Stimulated activated CD4-positive, alpha-beta T cell treated with anti-CD3 and anti-CD28 coated beads, Interleukin-1b, Interleukin-23, amount 100 ng/mL, for 1 hour (primary cell): ENCODE measurements at places on chromosomes 2 and 18.

GRCh38 chr2:183163821-183164649 lies 39.8 kb downstream of the NUP35 start:
- DNase-seq: no peak

GRCh38 chr2:144330951-144331673 lies 188.8 kb downstream of the ZEB2 start:
- DNase-seq: no peak

DNA sequence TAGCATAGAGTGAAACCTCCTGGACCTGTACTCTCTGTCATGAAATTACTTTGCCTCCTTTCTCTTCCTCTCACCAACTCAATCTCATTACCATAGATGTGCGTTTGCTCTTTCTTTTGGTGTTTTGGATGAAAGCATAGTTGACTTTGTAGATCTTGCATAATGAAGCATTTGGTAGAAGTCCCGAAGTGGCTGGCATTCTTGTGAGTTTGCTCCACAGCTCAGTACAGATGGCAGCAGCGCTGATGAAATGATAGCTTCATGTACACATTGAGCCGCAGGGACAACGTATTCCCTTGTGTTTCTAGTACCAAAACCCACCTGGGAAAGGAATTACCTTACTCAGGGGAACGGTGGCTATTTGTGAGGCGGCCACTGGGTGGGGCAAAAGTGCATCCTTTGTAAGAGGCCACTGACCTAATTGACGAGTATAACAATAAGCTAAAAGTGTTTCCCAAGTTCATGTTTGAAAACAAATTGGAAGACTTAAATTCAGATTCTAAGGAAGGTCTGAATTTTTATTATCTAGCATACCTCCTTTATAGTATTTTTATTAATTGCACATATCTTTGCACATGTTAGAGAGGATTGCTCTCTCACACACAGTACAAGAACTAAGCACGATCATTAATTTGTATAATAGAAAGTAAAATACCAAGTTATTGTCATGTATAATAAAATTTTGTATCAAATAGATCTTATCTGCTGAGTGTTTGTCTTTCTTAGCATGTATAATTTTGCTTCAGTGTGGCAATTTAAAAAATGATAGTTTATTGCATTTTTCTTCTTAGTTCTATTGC lies 25.4 kb upstream of the CDH7 start:
- no peak for DNase-seq

GRCh38 chr18:27627927-27628326 lies 442.8 kb upstream of the CHST9 start:
- no peak for DNase-seq

- DNase-seq: no peak
Observed at GRCh38 chr2:235011929-235012631, 60.3 kb downstream of the SH3BP4 start.
